WTC11 (cell line): ENCODE measurements at places on chromosomes 6 and 20. TPM values are rescaled to one million over a fixed set of nuclear protein-coding genes. Genes with fewer than 3 reads are reported as not detected.

Gene PRL
- total RNA-seq: not detected in 3 replicates

Gene ZNF165
- total RNA-seq: 8.0 to 9.4 TPM (median 9.2 TPM) in 3 replicates

GRCh38 chr6:104118274-104118673 lies 741.4 kb downstream of the HACE1 start:
- DNase-seq: no peak

GRCh38 chr6:125843593-125843992 lies 52.8 kb downstream of the NCOA7 start:
- DNase-seq: no peak

GRCh38 chr6:15365273-15365687 lies 119.4 kb downstream of the JARID2 start:
- peak; percentile 33 for DNase-seq

- no peak for DNase-seq
Measured at GRCh38 chr6:161091151-161091550, 99.6 kb downstream of the MAP3K4 start.

- no peak for DNase-seq
Measured at GRCh38 chr6:33685411-33686224, 25.9 kb downstream of the UQCC2 start.

DNA sequence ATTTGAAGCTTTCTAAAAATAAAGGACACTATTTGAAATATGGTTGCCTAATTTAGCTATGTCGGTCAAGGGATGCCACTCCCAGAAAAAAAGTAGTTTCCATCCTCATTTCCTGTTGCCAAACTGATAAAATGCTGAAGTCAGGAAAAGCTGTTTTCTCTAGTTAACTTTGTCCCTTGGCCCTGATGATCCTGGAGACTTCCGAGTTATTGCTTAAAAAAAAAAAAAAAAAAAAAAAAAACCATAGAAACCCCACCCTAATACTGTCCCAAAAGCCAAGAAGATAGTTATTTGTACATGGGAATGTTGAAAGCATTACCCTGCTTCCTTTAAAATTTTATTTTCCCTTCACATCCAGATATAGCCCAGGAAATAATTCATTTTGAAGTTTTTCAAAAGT lies 236.7 kb downstream of the SOD2 start:
- no peak for DNase-seq

- DNase-seq: no peak
Measured at GRCh38 chr6:54294965-54295532, 13.2 kb upstream of the TINAG start.

DNA sequence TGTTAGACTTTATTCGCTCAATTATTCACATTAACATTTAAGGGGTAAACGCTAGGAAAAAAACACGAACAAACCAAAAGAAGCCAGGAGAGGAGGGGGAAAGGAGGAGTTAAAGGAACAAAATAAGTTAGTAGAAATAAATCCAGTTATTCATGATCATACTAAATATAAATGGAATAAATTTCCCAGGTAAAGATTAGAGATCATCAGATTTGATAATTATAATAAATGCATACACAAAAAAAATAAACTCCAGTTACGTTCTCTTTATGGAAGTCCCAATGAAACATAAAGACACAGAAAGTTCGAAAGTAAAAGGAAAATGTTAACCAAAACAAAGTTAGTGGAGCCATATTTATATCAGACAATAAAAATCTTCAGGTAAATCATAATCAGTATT lies 568.7 kb upstream of the NOX3 start:
- DNase-seq: no peak
